ENCODE measurements at places on chromosomes 7 and 10. TPM values are rescaled to one million over a fixed set of nuclear protein-coding genes. Genes with fewer than 3 reads are reported as not detected.
A peak's percentile ranks its signal among the peaks of the same experiment; 100 is the strongest.

Gene ARHGEF35
- total RNA-seq, result 1.9 TPM

Gene SEPTIN7
- 355 TPM for total RNA-seq

Gene ZMIZ1
- total RNA-seq, result 20.5 TPM

Gene PAPOLB
- total RNA-seq, result 1.9 TPM

Gene IFT22
- 11.3 TPM for total RNA-seq

Gene PTER
- total RNA-seq, result 14.4 TPM

Gene ARHGAP22
- 10.4 TPM for total RNA-seq

Gene TMEM248
- 83.5 TPM for total RNA-seq

Gene RARRES2
- 62.1 TPM for total RNA-seq

Gene FAM237B
- total RNA-seq, result 1.7 TPM

Gene OR2A42
- total RNA-seq, result 0.48 TPM

Gene NPY
- total RNA-seq, result not detected

Gene SFTPA1
- 0.48 TPM for total RNA-seq

GRCh38 chr10:85645053-85645452, 721.5 kb downstream of the GRID1 start:
- no peak for DNase-seq

- no peak for DNase-seq
Measured at GRCh38 chr7:131149429-131149773, 178.3 kb upstream of the MKLN1 start.

GRCh38 chr10:15672469-15672868, 47.3 kb downstream of the ITGA8 start:
- no peak for DNase-seq

- DNase-seq, result peak; percentile 70
Measured at GRCh38 chr7:112140600-112140999, 65.6 kb downstream of the DOCK4 start.

GRCh38 chr10:30637881-30638467, 8.4 kb upstream of the LYZL2 start:
- peak; percentile 63 for DNase-seq

GRCh38 chr10:29131952-29132547, 156.8 kb upstream of the LYZL1 start:
- DNase-seq, result peak; percentile 72

DNA sequence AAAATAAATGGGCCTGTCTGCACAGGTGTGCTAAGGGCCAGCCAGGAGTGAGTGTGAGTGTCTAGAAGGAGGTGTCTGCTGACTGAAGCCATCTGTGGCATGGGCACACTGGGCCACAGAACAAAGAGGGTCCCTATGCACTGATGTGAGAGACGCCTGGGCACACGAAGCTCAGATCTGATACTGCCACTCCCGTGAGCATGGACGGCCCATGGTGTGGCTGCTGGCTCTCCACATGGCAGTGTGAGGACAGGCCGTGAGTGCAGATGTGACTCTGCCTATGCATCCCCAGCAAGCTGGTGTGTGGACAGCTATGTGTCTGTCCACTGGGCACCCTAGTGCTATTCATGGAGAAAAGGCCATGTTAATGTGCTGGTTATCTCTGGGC, 12.8 kb upstream of the MYL7 start:
- no peak for DNase-seq

- no peak for DNase-seq
Measured at GRCh38 chr7:70596598-70596913, 535.4 kb upstream of the GALNT17 start.

GRCh38 chr7:19491821-19492452, 216.9 kb downstream of the POLR1F start:
- peak; percentile 63 for DNase-seq

DNA sequence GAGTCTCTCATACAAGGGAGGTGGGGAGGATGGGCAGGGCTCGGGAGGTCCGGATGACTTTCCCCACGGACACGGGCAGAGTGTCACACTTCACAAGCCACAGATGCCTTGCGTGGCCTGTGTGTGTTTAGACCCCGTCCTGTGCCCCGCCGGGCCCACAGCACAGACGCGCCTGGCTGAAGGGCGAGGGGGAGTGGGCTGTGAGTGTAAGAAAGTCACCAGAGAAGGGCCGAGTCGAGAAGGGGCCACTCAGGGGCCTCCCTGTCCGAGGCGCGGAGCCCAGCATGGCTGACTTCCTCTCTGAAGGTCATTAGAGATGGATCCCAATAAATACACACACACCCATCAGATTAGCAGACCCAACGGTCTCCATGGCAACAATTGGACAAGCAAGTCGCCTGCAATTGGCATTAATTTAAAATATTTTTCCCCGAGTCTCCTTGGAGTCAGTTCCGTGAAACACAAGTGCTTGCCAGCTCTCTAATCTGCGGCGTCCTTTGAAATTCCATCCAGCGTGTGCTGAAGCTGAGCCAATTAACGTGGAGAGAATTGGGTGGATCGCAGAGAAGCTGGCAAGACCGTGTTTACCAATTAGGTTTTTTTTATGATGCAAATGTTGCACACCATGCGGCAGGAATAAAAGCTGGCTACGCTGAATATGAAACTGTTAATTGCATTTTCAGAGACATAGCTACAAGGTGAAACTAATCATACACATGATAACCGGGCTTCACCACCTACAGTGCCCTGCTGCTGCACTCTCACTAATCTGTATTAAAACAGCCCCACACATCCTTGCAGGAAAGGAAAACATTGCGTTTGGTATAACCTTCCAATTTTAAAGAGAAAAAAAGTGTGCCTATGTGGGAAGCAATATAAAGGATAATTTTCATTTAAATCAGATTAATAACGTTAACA, 571.2 kb downstream of the PTPRN2 start:
- peak; percentile 31 for DNase-seq

DNA sequence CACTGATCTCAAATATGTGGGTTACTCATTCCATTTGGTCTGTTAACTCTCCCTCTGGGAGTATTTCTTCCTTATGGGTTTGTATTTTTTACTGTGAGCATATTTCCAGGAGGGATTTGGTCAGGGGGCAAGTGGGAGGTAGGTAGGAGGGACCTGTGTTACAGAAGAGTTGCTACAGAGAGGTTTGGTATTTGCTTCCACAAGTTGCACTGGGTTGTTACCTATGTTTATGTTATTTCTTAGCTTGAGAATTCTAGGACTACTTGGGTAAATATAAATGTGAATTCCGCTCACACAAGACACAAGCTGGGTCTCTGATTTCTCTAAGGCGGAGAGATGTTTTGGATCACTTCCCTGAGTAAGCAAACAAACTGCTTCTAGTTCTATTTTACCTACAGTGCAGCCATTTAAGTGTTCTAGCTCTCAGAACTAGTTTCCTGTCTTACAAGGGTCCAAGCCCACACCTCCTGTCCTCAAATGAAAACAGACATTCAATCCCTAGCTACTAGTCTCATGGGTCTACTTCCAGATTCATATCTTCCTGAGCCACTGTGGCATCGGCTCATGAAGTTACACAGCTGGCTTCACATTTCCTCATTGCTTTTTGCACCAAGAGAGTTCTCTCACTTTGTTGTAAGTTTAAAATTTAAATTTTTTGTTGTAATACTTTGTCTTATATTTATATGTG, 75.4 kb upstream of the PPP1R3C start:
- DNase-seq, result no peak

- no peak for DNase-seq
Measured at GRCh38 chr10:123771877-123772644, 105.9 kb downstream of the GPR26 start.

DNA sequence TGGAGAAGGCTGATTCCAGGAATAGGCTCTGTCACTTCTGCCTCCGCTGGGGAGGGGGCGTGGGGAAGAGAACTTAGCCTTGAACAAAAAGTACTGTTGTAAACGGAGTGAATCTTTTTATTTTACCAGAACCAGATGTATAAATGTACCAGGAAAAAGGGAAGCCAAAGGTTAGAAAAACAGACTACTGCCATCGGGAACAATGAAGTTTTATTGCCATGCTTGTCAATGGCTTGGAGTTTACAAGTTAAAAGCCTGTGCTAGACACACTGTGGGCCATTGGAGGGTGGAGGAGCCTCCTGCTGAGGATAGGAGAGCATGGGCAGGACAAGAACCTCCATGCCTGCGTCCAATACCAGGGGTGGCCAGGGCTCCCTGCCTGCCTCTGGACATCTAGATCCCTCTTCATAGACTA, 161.7 kb upstream of the LYZL2 start:
- no peak for DNase-seq

- DNase-seq, result no peak
Measured at GRCh38 chr10:69780077-69780476, 21.6 kb upstream of the COL13A1 start.

DNA sequence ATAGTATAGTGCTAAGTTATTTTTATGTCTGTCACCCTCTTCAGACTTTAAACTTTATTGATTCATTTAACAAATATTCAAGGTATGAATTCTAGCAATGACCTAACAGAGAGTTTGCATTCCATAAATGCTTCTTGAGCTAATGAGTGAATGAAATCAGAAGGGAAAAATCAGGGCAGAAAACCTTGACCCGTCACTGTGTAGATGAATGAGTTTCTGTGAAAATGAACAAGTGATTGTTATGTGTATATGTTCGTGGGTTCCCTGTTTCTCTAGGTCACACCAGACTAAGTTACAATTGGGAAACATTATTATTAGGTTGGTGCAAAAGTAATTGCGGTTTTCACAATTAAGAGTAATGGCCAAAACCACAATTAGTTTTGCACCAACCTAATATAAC, 30.1 kb downstream of the APBB1IP start:
- DNase-seq, result no peak

DNA sequence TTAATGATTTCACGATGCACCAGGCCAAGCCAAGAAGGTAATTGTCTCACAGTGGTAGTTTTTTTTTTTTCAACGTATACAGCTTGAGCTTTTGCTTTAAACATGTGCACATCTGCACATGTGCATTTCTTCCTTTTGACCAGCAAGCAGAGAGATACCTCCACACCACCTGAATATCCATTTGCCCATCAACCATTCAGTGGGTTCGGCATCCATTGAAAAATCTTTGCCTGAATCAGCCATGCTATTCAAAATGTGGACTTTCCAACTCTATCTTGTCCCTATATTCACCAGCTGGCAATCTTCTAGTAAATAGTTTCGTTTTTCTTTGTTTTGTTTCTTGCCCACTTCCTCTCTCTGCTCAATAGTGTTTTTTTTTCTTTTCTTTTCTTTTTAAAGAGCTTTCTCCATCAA, 7.7 kb upstream of the TRA2A start:
- DNase-seq, result no peak

GRCh38 chr7:138282997-138283396, 177.1 kb upstream of the TRIM24 start:
- DNase-seq, result peak; percentile 15

DNA sequence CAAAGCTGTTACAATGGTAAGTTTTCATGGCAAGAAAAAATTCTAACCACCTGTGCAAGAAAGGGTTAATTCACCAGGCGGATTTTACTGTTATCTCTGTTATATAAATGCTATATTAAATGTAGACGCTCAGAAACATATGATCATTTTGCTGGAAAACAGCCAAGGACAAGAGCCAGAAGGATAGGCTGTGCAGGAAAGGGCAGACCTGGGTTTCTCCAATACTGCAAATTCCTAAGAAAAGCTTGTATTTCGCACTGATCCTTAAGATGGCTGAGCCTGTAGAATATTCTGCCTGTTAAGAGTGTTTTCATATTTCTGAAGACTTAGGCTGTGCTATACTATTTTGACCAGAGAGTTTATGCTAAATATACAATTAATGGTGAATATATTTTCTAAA, 564.1 kb upstream of the KCND2 start:
- DNase-seq, result peak; percentile 74

GRCh38 chr10:30784524-30784896, 155.0 kb upstream of the LYZL2 start:
- peak; percentile 78 for DNase-seq

DNA sequence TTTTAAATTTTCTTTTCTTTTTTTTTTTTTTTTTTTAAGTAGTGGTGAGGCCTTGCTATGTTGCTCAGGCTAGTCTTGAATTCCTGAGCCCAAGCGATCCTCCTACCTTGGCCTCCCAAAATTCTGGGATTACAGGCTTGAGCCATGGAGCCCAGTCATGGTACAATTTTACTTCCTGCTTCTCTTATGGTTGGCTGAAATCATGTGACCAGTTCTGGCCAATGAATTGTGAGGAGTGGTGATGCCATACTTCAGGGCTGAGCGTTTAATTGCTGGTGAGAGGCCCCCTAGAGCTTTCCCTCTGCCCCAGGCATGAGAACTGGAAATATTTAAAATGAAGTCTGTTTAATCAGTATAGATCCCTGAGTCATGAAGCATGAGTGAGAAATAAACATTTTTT, 22.2 kb upstream of the BAIAP2L1 start:
- no peak for DNase-seq

DNA sequence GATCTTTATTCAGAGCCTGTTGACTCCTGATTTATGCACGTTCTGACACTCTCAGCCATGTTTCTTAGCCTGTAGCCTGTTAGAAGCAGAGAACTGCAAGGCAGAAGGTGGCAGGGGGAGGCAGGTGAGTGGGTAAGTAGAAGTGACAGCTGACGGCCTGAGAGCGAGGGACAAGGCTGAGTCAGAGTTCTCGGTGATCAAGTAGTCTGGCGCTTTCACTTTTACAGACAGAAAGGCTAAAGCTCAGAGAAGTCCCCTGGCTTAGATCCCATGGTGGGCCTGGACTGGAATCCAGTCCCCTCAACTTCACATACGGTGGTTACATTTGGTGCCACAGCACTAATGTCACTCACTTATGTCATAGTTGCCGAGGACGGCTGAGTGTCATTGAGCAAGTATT, 139.0 kb downstream of the TACC2 start:
- DNase-seq, result no peak

DNA sequence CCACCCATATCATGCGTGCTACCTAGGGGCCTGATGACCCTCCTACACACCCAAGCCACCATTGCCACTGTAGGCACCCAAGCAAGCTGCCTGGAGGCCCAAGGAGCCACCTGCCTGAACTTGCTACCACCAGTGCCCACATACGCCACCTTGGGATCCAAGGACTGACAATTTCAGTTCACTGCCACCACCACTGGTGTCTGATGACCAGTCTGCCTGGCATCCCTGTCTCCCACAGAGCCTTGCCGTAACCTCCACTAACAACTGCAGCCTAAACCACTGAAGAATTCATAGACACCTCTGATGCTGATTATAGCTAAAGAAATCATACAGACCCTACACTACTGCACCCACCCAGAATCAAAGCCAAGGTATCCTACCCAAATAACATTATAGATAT, 58.8 kb downstream of the TMEM178B start:
- DNase-seq, result no peak

- DNase-seq, result peak; percentile 50
Measured at GRCh38 chr10:112307358-112308124, 24.3 kb downstream of the TECTB start.

- DNase-seq, result no peak
Measured at GRCh38 chr7:47281966-47282643, 299.8 kb downstream of the TNS3 start.

GRCh38 chr10:45614869-45615268, 57.7 kb downstream of the ZFAND4 start:
- DNase-seq, result no peak

All from umbilical cord (tissue), 2 donors.